Tibial nerve (tissue), 4 donors: ENCODE measurements at places on chromosomes 6 and 20. TPM values are rescaled to one million over a fixed set of nuclear protein-coding genes. Genes with fewer than 3 reads are reported as not detected.

DNA sequence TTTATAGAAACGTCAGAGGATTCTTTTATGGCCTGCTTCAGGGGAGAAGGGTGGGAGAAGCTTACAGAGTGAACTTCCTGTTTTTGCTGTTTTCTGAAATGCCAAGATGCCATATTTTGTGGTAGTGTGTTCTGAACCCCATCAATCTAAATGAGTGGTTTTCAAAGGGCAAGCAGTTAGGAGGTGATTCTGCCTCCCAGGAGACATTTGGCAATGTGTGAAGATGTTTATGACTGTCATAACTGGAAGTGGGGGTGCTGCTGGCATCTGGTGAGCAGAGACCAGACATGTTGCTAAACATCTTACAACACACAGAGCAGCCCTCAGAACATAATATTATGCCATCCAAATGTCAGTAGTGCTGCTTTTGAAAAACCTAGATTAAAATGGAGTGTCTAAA is 6.0 kb upstream of the PRL start:
- no peak overlapping the region for H3K4me3 ChIP-seq
- H3K36me3 ChIP-seq: no peaks in the 10 kb centered on the region
- no peak overlapping the region for H3K27ac ChIP-seq
- no peak for DNase-seq
- no peaks in the 10 kb centered on the region for H3K27me3 ChIP-seq

GRCh38 chr6:108581237-108581931 is 20.7 kb downstream of the FOXO3 start:
- H3K27ac ChIP-seq: peak overlapping the region; percentile 65
- peaks cover 76% of the 10 kb centered on the region for H3K4me1 ChIP-seq
- DNase-seq: no peak
- H3K4me3 ChIP-seq: no peak overlapping the region
- H3K27me3 ChIP-seq: no peaks in the 10 kb centered on the region
- peaks cover 12% of the 10 kb centered on the region for H3K36me3 ChIP-seq

DNA sequence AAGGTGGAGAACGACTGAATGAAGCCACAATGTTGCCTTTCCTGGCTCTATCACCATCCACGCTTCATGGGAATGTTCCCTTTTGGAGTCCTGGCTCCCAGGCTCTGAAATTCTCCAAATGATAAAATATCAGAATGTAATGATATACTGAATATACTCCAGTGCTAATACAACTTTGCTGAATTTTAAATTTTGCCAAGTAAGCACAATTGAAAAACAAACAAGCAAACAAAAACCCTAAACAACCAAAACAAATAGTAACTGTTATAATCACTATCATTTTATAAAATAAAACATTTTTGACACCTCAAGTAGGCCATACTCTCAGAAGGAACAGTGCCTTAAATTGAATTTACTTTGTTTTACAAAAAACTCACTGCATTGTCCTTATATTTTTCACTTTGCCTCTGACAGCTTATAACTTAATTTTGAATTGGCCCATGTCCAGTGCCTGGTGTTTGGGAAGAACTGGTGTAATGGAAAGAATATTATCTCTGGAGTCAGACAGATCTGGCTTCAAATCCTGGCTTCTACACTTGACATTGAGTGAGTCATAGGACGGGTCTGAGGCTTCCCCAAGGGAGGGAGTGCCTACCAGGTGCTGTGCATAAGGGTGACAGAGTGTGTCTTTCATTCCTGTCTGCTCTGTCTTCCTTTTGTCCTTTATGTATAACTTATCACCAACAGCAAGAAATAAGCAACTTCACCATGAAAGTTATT is 698.3 kb downstream of the EPM2A start:
- H3K4me3 ChIP-seq: no peak overlapping the region
- no peak for DNase-seq
- H3K36me3 ChIP-seq: no peaks in the 10 kb centered on the region
- no peaks in the 10 kb centered on the region for H3K27me3 ChIP-seq
- H3K27ac ChIP-seq: no peak overlapping the region
- H3K4me1 ChIP-seq: no peaks in the 10 kb centered on the region

- no peak for DNase-seq
- H3K36me3 ChIP-seq: no peaks in the 10 kb centered on the region
- no peaks in the 10 kb centered on the region for H3K4me1 ChIP-seq
- no peak overlapping the region for H3K4me3 ChIP-seq
Measured at GRCh38 chr6:111633822-111634221, 28.1 kb upstream of the TRAF3IP2 start.

GRCh38 chr6:34235307-34236130 is 1.2 kb upstream of the HMGA1 start:
- H3K4me1 ChIP-seq: peaks cover 8% of the 10 kb centered on the region
- H3K27me3 ChIP-seq: no peaks in the 10 kb centered on the region
- H3K27ac ChIP-seq: peak overlapping the region; percentile 82
- H3K4me3 ChIP-seq: peak overlapping the region; percentile 51
- DNase-seq: peak; percentile 32

DNA sequence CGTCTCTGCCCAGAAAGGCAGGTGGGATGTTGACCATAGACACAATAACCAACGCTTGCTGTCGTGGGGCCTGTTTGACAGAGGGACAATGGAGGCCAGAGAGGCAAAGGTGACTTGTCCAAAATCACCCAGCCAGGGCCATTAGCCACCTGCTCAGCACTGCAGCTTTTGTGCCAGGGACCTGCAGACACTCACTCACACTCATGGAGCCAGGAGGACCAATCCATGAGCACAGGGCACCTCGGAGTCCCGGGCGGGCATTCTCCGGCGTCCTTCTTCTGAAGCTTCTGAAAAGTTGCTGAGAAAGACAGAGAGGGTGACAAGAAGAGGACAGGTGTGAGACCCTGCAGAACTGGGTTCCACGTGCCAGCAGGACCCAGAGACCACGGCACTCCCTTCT is 45.4 kb upstream of the SLCO4A1 start:
- no peaks in the 10 kb centered on the region for H3K36me3 ChIP-seq
- no peaks in the 10 kb centered on the region for H3K4me1 ChIP-seq
- DNase-seq: no peak
- no peak overlapping the region for H3K27ac ChIP-seq
- H3K4me3 ChIP-seq: no peak overlapping the region

DNA sequence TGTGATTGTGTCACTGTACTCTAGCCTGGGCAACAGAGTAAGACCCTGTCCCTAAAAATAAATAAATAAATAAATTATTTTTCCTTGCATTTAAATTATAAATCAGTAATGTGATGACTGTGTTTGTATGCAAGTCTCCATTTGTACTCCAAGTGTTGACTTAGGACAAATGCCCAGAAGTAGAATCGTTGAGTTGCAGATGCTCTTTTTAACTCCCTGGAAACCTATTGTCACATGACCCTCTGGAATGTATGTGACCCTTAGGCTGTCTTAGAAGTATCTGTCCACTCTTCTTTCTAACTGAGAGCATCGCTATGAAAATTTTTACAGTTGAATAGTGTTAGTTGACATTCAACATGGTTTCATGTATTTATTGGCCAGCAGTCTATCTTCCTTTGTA is 18.8 kb downstream of the OR2A4 start:
- H3K27ac ChIP-seq: no peak overlapping the region
- no peaks in the 10 kb centered on the region for H3K36me3 ChIP-seq
- H3K27me3 ChIP-seq: no peaks in the 10 kb centered on the region
- DNase-seq: no peak
- H3K4me3 ChIP-seq: no peak overlapping the region
- H3K4me1 ChIP-seq: no peaks in the 10 kb centered on the region

The WFDC10B gene
- not detected for total RNA-seq

The FOXQ1 gene
- 0.21 TPM for total RNA-seq

The TREML1 gene
- 4.5 TPM for total RNA-seq
